ENCODE measurements at places on chromosomes 16 and 17.

DNA sequence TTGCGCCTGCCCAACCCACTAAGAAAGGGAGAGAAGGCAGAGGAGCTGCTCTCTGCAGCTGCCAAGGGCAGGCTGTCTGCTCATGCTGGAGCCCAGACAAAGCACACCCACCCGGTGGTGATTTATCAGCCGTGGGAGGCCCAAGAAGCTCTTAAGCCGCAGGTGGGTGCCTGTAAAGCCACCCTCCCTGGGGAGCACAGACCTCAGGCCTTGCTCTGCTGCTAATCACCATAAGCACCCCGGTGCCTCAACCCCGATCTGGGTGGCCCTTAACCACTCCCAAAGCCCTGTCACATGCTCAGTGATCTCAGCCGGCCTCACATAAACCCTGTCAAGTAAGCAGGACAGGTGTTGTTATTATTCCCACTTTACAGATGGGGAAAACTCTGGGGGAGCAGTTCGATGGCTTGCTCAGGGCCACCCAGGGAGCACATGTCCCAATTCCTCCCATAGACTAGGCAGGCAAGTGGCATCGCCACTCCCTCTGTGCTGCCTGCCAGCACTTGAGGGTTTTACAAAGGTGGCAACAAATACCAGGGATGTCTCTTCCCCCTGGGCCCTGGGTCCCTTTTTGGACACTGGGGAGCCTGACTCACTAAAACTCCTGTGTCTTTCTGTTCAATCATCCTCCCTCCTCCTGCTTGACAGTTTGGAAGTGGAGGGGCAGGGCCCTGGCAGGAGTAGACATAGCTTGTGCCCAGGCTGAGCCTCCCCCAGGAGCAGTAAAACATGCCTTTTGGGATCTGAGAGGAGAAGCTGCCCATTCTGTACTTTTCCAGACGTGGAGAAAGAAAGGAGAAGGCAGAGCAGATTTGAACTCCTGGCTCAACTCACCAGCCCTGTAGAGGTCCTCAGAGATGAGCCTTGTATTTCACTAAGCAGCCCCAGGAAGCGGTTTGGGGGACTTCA is 299.3 kb downstream of the SOX9 start:
- H3K4me3 ChIP-seq, result no peak overlapping the region
- DNase-seq, result no peak
- H3K4me1 ChIP-seq, result no peaks in the 10 kb centered on the region
- H3K36me3 ChIP-seq, result no peaks in the 10 kb centered on the region
- no peak overlapping the region for H3K27ac ChIP-seq

DNA sequence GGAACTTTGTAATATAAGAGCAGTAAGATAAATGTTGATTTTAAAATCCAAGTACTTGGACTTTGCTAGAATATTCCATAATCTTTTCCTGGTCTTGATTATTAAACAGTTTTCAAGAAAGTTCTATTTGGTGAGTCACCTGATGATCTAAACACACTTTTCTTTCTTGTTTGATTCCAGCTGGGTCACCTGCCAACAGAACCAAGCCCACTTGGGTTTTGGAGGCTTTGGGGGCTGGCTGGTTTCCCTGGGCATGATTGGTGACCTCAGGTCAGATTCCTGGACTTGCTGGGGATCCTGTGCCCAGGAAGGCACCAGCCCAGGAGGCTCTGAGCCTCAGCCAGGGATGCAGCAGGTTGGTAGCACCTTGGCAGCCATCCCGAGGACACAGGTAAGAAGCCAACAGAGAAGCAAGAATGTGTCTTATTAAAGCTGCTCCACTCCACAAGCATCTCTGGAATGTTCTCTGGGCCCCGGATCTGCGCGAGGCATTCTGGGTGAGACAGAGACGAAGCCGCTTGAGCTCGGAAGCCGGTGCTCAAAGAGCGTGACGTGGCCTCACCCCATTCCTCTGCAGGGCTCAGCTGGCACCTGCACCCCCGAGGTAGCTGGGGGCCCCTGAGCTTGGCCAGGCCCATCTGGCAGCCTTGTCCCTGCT is 3.1 kb upstream of the TEX19 start:
- no peak overlapping the region for H3K27ac ChIP-seq
- DNase-seq, result no peak
- no peak overlapping the region for H3K4me3 ChIP-seq
- peaks cover 6% of the 10 kb centered on the region for H3K4me1 ChIP-seq

DNA sequence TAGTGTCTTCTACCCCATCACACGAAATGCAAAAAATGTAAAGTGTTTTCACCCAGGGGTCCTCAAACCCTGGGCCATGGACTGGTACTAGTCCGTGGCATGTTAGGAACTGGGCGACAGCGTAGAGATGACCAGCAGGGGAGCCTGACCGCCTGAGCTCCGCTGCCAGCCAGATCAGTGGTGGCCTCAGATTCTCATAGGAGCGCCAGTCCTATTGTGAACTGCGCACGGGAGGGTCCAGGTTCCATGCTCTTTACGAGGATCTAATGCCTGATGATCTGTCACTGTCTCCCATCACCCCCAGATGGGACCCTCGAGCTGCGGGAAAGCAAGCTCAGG is 4.5 kb downstream of the SCARF1 start:
- no peak overlapping the region for H3K27ac ChIP-seq
- H3K4me1 ChIP-seq, result peaks cover 16% of the 10 kb centered on the region
- no peaks in the 10 kb centered on the region for H3K36me3 ChIP-seq
- H3K27me3 ChIP-seq, result no peaks in the 10 kb centered on the region

DNA sequence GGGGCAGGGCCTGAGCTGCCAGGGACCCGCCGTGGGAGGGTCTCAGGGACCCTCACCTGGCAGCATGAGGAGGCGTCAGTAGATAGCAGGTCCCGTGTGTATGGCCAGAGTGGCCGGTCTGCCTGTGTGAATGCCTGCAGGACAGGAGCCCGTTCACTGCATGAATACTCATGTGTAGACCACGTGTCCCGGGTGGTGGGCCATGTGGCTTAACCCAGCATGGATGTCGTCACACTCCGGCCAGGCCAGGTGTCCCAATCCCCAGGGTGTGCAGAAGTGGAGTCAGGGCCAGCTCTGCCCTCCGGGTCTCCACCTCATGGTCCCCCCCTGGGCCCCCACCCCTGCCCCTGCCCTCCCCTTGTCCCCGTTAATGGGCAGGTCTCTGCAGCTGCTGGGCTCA is 53.7 kb downstream of the BAHCC1 start:
- H3K36me3 ChIP-seq, result no peaks in the 10 kb centered on the region
- H3K4me3 ChIP-seq, result no peak overlapping the region
- DNase-seq, result no peak
- H3K27ac ChIP-seq, result no peak overlapping the region
- H3K27me3 ChIP-seq, result peaks cover 3% of the 10 kb centered on the region
- H3K4me1 ChIP-seq, result peaks cover 11% of the 10 kb centered on the region

DNA sequence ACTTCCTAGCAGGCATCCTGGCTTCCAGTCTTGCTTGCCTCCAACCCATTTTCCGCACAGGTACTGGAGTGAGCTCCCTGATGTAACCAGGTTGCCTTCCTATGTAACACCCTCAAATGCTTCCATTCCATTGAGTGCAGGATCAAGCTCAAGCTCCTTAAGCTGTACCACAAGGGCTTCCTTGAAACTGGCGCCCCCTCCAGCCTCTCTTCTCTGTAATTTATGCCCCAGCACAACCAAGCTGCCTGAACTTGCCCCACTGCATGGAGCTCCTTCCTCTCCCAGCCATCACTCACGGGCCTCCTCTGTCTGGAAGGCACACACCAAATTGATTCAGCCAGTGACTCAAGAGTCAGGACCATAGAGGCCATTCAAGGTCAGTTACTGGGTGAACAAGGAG is 234.8 kb upstream of the RPL38 start:
- H3K27ac ChIP-seq, result no peak overlapping the region
- no peaks in the 10 kb centered on the region for H3K36me3 ChIP-seq
- DNase-seq, result no peak
- H3K4me1 ChIP-seq, result no peaks in the 10 kb centered on the region
- H3K27me3 ChIP-seq, result peaks cover 2% of the 10 kb centered on the region

DNA sequence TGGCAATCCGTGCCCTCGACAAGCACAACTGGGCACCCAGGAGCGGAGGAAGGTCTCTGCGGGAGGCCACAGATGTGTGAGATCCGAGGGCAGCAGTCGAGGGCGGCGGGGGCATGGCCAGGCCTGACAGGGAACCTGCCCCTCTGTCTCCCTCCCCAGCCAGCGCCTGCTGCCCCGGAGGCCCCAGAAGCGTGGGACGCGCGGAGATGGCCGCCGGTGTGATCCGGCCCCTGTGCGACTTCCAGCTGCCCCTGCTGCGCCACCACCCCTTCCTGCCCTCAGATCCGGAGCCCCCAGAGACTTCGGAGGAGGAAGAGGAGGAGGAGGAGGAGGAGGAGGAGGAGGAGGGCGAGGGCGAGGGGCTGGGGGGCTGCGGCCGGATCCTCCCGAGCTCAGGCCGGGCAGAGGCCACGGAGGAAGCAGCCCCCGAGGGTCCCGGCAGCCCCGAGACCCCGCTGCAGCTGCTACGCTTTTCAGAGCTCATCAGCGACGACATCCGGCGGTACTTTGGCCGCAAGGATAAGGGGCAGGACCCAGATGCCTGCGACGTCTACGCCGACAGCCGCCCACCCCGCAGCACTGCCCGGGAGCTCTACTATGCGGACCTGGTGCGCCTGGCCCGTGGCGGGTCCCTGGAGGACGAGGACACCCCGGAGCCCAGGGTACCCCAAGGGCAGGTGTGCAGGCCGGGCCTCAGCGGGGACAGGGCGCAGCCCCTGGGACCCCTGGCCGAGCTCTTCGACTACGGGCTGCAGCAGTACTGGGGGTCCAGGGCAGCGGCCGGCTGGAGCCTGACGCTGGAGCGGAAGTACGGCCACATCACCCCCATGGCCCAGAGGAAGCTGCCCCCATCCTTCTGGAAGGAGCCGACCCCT is 1.7 kb downstream of the PERCC1 start:
- no peaks in the 10 kb centered on the region for H3K36me3 ChIP-seq
- H3K4me1 ChIP-seq, result no peaks in the 10 kb centered on the region
- H3K4me3 ChIP-seq, result no peak overlapping the region
- H3K27me3 ChIP-seq, result no peaks in the 10 kb centered on the region
- no peak for DNase-seq
- no peak overlapping the region for H3K27ac ChIP-seq

GRCh38 chr17:66172691-66173223 is 19.2 kb downstream of the CEP112 start:
- H3K27ac ChIP-seq, result no peak overlapping the region
- no peak for DNase-seq
- H3K4me1 ChIP-seq, result no peaks in the 10 kb centered on the region
- H3K36me3 ChIP-seq, result no peaks in the 10 kb centered on the region
- H3K4me3 ChIP-seq, result no peak overlapping the region

Data from effector memory CD4-positive, alpha-beta T cell (primary cell).